ENCODE measurements at places on chromosomes 16 and 17. TPM values are rescaled to one million over a fixed set of nuclear protein-coding genes. Genes with fewer than 3 reads are reported as not detected.

DNA sequence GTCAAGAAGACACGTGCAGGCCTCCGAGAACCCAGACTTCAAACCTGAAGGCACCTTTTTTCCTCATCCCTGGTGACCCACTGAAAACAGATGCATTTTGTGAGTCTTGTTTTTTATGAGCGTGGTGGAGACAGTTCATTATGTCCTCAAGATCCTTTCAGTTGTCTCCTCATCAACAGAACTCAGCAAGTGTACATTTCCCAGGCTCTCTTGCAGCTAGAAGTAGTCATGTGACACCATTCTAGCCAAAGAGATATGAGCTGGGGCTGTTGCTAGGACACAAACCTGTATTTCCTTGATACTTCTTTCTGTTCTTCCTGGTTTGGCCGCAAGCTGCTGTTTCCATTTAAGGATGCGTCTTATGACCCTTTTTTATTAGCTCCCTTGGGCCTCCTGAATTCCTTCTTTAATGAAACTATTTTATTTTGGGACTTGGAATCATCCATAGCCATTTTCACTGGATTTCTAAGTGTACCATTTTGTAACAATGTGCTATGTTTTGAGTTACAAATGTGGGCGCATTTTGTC, 135.7 kb upstream of the FOXF1 start:
- H3K4me3 ChIP-seq = no peak overlapping the region
- H3K4me1 ChIP-seq = no peaks in the 10 kb centered on the region
- H3K27me3 ChIP-seq = peaks cover 7% of the 10 kb centered on the region
- DNase-seq = no peak

BCAS3 gene
- total RNA-seq = 16.8 TPM

KRTAP3-2 gene
- not detected for total RNA-seq

CCDC200 gene
- not detected for total RNA-seq

TERB1 gene
- total RNA-seq = not detected

GRCh38 chr16:54936979-54937670, 6.5 kb downstream of the IRX5 start:
- no peak for DNase-seq
- no peaks in the 10 kb centered on the region for H3K27me3 ChIP-seq
- peaks cover 6% of the 10 kb centered on the region for H3K4me1 ChIP-seq

DNA sequence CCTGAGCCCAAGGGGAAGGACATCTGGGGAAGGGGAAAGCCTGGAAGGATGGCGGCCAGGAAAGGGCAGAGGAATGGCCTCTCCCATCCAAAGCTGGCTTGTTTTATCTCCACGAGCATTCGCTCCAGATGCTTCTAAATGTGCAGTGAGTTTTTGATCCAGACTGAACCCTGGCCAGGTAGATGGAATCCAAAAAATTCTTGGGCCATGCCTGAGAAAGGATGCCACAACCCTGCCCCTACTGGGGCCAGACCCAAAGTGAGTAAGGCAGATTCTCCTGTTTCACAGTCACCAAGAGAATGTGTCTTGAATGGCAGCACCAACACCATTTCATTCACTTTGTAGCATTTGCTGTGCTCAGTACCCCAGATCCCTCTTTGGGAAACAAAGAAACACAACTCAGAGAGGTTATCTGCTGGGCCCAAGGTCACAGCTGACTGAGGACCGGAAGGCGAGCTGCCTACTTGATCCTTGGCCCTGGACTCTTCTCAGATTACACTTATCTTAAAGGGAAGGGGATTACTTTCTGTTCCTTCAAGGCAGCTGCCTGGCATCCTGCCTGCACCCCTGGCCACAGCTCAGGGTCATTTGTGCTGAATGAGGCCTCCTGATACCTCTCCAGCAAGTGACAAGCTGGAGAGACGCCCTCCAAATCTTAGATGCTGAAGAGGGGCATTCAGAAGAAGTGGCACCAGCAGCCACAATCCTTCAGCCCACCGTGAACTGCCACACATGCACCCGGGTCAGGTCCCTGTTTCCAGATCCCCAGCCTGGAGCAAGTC, 3.6 kb downstream of the LRRC75A start:
- no peaks in the 10 kb centered on the region for H3K36me3 ChIP-seq
- H3K27me3 ChIP-seq = no peaks in the 10 kb centered on the region
- H3K27ac ChIP-seq = no peak overlapping the region
- H3K4me1 ChIP-seq = peaks cover 19% of the 10 kb centered on the region
- no peak for DNase-seq

KRT40 gene
- not detected for total RNA-seq
